Activated T-cell treated with anti-CD3 and anti-CD28 coated beads, Interleukin-2, amount 50 U/mL, for 72 hours (primary cell): ENCODE measurements at places on chromosomes 1 and 21. TPM values are rescaled to one million over a fixed set of nuclear protein-coding genes. Genes with fewer than 3 reads are reported as not detected.

DNA sequence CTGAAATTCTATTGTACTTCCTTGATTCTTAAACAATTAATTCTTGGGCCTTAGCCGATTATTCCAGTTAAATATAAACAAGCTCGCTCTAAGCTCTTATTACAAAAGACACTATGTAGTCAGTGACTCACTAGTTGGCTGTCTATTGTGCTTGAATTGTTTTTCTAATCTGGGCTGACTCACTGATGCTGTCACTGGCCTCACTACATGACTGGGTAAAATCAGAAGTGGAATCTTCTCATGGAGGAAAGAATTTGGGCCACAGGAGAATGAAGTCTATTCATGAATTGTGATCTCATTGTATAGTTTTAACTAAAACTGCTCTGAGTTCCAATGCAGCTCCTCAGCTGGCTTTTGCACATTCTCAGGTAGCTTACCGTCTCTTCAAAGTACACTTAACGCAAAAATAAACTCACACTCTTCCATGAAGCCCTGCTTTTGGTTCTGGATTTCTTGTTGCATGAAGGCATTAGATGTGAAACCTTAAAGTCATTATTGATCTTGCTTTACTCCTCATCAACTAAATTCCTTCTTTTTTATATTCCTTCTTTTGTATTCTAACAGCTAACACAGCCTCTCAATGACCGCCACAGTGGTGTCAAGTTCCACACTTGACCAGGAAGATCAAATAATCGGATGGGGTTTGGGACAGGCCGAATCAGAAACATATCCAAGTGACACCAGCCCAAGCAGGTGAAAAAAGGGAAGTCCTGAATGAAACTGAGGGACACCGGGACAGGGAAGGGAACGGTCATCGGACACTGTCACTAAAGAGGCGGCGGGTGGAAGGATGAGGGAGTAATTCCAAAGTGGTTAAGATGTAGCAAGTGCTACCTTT lies 80.9 kb upstream of the LBR start:
- DNase-seq, result no peak

DNA sequence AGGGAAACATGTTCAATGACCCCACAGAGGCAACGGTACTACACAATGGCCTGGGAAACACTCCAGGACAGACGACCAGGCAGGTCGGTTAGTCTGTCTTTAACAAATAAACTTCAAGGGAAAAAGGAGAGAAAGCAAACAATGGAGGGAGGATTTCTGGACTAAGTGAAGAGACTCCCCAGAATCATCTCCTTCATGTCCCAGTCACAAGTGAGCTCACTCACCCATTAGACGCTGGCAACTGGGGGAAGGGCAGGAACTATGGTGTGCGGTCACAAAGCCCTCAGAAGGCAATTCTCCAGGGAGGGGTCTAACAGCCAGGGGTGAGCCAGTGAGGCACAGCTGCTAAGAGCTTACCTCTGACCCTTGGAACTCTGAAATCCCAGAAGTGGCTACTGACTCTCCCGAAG lies 55.7 kb upstream of the NADK start:
- no peak for DNase-seq

- no peak for DNase-seq
Observed at GRCh38 chr1:201708085-201708512, 120.9 kb upstream of the IPO9 start.

Gene RHOC
- total RNA-seq, result 54.4 TPM

DNA sequence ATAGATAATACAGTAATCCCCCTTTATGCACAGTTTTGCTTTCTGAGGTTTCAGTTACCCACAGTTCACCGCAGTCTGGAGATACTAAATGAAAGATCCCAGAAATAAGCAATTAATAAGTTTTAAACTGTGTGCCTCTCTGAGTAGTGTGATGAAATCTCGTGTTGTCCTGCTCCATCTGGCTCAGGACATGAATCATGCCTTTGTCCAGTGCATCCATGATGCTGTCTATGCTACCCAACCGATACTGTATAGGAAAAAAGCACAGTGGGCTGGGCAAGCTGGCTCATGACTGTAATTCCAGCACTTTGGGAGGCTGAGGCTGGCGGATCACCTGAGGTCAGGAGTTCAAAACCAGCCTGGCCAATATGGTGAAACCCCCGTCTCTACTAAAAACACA lies 85.0 kb upstream of the SLC2A1 start:
- DNase-seq, result no peak

- no peak for DNase-seq
Observed at GRCh38 chr1:165117482-165117881, 239.0 kb downstream of the LMX1A start.

DNA sequence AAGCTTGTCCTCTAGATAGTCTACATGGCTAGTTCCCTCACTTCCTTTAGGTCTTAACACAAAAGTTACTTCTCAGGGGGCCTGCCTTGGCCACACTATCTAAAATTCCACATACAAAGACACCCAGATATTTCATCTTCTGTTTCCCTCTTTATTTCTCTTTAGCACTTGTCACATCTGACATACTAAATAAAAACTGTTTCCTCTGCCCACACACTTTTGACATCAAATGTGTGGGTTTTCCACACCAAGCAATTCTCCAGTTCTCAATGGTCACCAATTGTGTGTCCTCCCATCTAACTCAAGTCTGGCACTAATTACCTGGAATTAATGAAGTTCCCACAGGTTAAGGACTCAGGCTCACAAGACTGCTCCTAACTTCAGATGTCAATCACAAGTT lies 25.5 kb upstream of the CFAP126 start:
- DNase-seq, result no peak

GRCh38 chr21:14119038-14119437 lies 91.7 kb downstream of the LIPI start:
- no peak for DNase-seq

- no peak for DNase-seq
Observed at GRCh38 chr1:192980856-192981255, 78.3 kb downstream of the UCHL5 start.

Gene CCDC185
- not detected for total RNA-seq

- no peak for DNase-seq
Observed at GRCh38 chr1:68167211-68167610, 65.1 kb downstream of the WLS start.

Gene OR14A16
- not detected for total RNA-seq

Gene LCE1A
- not detected for total RNA-seq

Gene ZP4
- not detected for total RNA-seq

- DNase-seq, result no peak
Observed at GRCh38 chr21:41821756-41822431, 55.0 kb upstream of the RIPK4 start.

DNA sequence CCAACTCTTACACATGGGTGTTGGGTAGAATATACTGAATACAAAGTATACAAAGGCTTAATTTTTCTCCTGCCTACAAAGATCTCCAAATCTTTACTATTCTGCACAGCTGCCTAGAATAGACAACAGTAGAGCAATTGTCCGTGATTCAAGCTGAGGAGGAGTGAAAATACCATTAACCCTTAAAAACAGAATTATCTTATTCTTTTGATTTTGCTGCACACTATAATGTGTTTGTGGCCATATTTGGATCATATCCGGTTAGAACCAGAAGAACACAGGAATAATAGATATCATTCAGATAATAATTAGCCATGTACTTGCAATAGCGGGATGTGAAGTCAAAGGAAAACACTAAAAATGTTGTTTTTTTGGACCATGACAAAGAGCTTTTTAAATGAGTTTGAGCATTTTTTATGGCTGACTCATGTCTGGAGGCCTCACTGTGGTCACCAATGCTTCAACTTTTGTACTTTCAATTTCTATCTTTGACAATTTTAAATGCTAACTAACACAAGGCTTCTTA lies 197.6 kb upstream of the FOXD3 start:
- DNase-seq, result no peak

Gene CD2
- total RNA-seq, result 298 TPM

DNA sequence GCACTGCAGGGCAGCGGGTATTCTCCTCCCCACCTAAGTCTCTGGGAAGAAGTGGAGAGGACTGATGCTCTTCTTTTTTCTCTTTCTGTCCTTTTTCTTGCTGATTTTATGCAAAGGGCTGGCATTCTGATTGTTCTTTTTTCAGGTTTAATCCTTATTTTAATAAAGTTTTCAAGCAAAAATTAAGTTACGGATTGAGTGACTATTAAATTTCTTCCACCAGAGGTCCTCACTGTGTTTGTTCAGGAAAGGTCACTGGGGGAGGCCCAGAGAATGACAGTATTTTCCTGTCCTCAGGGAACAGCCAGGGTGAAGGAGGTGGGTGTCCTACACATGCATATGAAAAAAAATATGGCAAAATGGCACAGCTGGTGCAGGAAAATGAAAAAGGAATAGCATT lies 4.4 kb upstream of the ELF3 start:
- DNase-seq, result no peak

Gene BRINP2
- total RNA-seq, result not detected

DNA sequence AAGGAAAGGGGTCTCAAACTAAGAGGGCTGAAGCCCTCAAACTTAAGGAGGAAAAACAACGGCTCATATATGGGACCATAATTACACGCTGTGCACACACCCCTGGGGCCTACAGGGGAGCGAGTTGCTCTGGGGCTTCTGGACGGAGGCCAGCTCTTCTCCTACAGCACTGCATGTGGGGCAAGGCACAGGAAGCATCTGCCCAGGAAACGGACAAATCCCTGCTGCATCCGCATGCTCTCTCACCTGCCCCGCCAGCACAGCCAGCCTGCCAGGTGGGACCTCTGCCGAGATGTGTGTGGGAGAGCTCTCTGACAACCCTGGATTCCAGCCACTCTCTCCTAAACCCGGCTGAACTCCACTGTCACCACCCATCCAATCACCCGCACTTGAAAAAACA lies 54.1 kb downstream of the MRPL37 start:
- no peak for DNase-seq

Gene CLDN8
- total RNA-seq, result not detected

Gene OR6N2
- not detected for total RNA-seq

GRCh38 chr1:56326056-56326455 lies 253.3 kb downstream of the PLPP3 start:
- no peak for DNase-seq

DNA sequence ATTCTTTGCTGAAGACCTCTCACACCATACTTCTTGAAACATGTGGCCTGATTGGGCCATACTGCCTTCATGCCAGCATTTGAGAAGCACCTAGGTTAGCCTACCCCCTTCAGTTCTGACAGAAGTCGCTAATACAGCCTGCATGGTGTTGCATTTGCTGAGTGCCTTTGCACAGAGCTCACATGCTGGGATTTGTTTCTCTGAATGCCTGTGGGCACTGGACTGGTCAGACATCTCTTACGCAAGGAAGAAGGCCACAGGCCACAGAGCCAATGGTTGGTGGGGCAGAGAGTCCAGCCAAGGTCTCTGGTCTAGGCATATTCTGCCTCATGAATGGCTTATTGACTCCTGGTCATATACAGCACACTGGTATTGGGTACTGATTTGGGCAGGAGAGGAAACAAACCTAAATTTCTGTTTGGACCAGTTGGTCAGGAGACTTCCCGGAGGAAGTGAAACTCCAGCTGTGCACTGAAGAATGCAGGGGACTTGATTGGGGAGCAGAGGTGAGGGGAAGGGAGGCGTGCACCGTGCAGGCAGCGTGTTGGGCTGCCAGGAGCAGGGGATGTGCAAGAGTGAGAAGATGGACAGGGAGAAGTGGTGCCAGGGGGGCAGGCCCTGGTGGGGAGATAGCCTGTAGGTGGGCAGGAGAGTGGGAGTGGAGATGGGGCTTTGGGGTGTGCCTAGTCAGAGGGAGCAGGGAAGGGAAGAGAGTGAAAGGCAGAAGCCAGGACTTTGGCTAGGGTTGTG lies 18.1 kb downstream of the URB2 start:
- DNase-seq, result no peak

DNA sequence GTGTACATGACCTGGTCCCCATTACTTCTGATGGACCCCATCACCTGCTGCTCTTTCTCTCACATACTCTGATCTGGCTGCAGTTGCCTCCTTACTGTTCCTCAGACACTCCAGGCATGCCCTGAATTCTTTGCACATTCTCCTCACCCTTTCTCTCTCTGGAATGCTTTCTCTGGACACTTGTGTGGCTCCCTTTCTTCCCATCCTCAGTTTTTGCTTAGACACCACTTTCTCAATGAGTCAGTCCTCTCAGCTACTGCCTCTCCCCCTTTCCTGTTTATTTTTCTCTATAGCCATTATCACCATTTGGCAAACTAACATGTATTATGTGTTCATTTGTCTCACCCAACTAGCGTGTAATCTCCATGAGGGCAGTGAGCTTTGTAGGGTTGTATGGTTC lies 28.1 kb downstream of the PLXNA2 start:
- DNase-seq, result no peak

Gene PARS2
- 7.3 TPM for total RNA-seq

Gene FCMR
- 47.3 TPM for total RNA-seq

- DNase-seq, result no peak
Observed at GRCh38 chr1:89812992-89813391, 7.8 kb upstream of the LRRC8D start.

DNA sequence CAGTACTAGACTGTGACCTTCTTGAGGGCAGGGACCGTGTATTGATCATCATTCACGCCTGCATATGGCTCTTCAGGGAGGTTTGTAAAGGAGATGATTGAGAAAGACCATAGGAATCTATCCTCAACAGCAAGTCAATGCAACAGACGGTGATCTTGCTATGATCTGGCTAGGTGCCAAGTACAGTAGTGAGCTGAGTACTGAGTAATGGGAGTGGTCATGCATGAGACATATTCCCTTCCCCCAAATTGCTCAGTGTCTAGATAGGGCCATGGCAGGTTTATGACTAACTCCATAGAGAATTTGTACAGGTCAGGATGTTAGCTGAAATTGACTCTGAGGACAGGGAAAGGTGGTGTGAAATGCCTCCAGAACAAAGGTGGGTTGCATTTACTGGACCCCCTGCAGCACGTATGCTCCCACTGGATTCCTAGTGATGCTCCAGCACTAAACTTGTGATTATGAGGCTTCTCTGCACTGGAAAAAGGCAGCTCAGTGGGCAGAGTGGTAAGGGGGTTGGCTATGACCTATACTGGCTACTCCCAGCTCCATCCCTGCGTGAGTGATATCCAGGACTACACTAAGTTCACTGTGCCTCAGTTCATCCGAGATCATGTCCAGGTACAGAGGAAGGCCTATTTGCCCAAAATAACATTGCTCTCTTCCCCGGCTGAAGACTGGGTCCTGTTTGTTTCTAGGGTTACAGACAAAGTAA lies 37.2 kb downstream of the KCNJ6 start:
- DNase-seq, result no peak

Gene ITSN1
- total RNA-seq, result 2.6 TPM

Gene PPM1J
- 1.2 TPM for total RNA-seq
